ENCODE measurements at places on chromosomes 6 and 20.
A peak's percentile ranks its signal among the peaks of the same experiment; 100 is the strongest.

DNA sequence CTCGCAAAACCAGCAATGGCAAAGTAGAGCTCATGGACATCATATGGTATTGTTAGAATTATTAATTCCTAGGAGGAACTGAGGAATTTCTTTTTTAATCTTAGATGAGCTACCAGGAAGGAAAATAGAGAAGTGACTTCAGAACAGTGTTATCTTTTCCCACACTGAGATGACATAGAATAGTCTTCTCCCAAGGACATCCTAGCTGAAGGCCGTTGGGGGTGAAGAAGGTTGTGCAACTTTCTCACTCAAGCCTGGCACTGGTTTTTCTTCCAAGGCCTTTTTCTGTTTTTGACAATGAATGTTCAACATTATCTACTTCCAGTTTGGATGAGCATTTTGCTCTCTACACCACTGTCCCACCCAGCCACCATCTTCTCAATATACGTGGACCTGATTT is 35.8 kb upstream of the MAS1 start:
- DNase-seq = no peak

GRCh38 chr6:160349814-160350350 is 1.7 kb downstream of the SLC22A3 start:
- no peak for DNase-seq

- DNase-seq = no peak
These were observed 298.4 kb downstream of the MAFB start for GRCh38 chr20:40390654-40391053.

DNA sequence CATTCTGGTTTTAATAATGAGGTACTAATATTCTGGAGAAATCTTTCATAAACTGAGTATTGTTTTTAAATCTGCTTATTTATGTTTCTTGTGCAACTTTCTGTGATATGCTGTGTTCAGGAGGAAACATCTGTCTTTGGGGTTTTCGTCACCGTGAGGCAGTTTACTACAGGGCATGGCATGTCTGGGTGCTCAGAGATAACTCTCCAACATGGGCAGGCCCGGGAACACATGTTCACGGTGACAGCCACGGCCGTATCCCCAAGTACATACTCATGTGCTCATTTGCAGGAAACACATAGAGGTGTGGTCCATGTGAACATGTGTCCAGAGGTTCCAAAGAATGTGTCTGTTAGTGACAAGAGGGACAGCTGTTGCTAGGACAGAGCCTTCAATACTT is 62.1 kb upstream of the CNKSR3 start:
- DNase-seq = no peak

DNA sequence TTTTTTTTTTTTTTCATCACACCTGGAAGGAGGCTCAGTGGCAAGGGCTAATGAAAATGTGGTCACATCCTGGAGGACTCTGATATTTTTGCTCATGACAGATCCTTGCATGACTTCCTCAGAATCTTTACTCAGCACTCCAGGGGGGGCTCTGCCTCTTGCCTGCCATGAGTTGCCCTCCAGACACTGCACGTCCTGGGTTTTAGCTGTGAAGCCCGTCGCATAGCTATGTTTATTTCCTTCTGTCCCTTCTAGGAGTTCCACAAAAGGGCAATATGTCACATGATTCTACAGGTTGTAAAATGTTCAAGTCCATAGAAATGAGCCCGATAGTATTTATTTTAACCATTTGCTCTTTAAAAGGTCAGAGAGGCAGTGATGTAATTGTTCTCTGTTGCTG is 18.2 kb downstream of the MAS1 start:
- DNase-seq = no peak

- DNase-seq = no peak
These were observed 109.7 kb upstream of the MMS22L start for GRCh38 chr6:97392735-97393134.

DNA sequence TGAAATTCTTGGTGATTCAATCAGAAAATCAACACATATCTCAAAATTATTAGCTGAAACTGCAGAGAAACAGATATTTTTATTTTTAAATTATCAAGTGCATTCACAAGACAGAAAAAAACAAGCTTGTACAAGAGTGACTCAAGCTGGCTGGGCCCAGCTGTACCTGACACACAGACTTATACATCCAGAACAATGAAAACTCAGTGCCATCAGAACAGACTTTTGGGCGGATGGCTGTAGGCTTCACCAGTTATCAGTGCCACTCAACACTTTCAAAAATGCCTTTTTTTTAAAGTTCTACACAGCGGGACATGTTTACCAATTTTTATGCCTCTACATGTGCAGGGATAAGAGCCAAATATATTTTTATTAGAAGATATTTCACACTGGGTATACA is 102.8 kb downstream of the MYB start:
- no peak for DNase-seq

GRCh38 chr20:8310618-8311017 is 178.6 kb downstream of the PLCB1 start:
- no peak for DNase-seq

GRCh38 chr6:90082847-90083246 is 188.6 kb downstream of the GJA10 start:
- no peak for DNase-seq

DNA sequence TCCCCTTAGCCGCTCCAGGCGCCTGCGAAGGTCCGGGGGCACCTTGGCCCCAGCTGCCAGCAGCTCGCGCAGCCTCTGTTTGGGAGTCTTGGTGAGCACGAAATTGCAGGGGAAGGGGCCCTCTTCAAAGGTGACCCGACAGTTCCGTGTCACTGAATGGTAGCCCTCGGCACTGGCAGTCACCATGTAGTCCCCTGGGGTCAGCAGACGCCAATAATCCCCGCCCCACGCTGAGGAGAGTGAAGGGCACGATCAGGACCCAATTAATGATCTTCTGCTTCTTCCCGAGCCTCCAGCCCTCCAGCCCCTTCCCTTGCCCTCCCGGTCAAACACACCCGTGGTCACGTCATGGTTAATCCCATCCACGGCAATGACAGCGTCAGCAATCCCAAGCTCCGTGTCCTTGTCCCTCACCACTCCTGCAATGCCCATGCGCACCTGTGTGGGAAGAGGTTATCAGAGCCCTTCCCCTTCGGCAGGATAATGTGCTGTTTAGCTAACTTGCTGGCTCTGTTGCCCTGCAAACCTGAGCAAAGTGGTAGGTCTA is 6.2 kb downstream of the CPXM1 start:
- no peak for DNase-seq

DNA sequence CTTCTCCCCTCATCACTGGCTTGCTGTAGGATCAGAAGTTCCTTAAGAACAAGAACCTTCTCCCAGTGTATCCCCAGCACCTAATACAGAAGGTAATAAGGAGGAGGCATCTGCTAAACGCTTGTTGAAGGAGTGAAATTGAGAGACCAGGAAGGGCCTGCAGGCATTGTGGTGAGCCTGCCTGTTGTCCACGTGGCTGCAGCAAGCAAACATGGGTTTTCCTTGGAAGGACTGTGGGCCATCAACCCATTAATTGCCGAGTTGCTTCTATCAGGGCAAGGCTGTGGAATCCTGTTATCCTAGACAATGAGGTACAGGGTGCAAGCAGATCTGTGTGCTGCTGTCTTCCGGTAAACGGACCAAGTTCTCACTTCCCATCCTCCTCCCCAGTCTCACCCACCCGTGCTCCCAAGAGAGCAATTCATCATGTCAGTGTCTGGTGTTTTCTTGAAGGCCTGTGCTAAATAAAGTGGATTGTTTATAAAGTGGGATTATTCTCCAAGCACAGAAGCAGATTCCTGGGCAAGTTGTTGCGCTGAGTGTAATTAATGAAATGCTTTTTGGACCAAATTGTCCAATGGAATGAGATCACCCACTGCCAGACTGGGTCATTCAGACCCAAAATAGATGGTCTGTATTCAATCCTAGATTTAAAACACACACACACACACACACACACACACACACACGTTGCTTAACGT is 164.6 kb upstream of the CDYL start:
- DNase-seq = no peak

DNA sequence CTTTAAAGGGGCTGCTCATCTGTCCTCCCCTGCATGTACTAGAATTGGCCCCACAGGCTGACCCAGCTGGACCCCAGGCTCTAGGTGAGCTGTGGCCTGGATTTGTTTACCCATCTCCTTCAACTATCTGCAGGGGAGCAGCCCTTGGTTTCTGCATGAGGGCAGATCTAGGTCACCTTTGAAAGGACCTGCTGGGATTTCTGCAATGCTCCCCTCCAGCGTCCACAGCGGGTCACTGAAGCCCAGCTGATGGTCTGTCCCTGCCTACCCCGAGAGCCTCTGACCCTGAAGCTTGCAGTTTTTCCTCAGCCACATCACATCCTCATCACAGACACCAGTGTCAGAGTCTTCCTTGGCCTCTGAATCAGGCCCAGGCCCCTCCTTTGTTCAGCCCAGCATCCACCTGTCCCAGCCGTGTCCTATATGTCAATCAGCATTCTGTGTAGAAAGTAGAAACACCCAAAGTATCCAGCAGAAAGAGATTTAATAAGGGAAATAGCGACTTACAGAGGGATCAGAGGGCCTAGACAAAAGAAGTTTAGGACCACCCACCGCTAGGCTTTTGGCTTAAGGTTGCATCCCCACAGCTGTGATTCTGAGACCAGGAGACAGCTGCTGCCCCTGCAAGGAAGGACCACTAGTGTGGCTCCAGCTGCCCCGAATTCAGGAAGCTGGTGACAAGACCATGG is 243.1 kb downstream of the LRFN2 start:
- no peak for DNase-seq

DNA sequence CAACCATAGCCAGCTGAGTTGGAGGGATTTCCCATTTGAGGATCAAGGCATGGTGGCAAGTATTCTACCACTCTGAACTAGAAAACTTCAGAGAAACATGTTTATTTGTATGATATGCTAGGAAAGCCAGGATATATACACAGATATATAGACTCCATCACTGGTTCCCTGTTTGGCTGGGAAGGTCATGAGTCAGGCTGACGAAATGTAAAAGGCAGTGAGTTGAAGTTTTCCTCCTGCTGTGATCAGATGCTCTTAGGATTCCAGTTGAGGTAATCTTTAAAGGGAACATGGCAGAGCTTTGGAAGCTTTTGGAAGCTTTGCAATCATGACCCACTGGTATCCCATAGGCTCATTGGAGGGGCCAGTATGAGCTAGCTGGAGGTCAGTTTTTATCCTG is 1369.1 kb downstream of the EPHA7 start:
- DNase-seq = no peak

DNA sequence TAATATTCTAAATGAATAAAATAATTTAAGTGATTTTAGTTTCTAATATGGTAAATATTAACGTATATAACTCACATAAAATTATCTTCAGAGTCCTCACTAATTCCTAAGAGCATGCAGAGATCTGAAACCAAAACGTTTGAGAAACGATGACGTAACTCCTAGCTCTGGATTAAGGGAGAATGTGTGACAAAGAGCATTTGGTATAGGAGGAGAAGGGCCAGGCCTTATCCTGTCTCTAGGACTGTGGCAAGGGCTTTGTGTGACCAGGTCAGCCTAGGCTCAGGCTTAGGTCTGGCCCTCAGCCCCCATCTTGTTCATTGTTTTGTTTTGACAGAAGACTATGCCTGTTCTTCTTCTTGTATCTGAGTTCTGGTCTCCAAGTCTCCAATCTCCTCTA is 19.2 kb upstream of the POLR1H start:
- no peak for DNase-seq

GRCh38 chr6:15254070-15254975 is 8.5 kb downstream of the JARID2 start:
- no peak for DNase-seq

DNA sequence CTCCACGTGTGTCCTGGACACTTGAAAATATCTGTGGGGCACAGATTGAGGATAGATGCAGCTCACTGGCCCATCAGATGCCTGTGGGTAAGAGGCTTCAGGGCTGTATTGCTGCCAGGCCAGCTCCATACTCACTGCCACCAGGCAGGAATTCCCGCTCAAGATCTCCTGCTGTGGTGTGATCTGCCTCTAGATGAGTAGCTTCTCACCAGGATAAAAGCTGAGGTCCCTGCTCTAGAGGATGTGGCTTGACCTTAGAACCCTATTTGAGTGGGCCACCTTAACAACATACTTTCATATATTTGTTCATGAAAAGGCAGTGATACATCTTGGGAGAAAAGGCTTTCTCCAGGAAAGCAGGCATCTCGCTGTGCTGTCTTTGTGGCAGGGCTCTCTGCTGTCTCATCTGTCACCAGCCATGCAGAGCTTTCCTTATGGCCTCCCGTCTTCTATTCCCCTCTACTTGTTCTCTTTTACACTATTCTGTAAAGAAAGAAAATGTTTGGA is 165.7 kb upstream of the RNF217 start:
- no peak for DNase-seq

- DNase-seq = no peak
These were observed 73.1 kb downstream of the MKKS start for GRCh38 chr20:10360878-10361277.

- no peak for DNase-seq
These were observed 13.2 kb downstream of the CCN2 start for GRCh38 chr6:131937703-131938631.

DNA sequence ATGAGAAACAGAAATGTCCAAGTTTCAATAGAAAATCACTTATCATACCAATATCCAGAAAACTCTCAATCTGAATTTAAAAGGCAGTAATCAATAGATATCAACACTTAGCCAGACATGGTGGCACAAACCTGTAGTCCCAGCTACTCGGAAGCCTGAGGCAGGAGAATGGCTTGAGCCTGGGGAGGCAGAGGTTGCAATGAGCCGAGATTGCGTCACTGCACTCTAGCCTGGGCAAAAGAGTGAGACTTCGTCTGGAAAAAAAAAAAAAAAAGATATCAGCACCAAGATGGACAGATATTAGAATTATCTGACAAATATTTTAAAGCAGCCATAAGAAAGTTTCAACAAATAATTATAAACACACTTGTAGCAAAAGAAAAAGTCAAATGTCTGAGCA is 47.0 kb downstream of the TCP11 start:
- no peak for DNase-seq

DNA sequence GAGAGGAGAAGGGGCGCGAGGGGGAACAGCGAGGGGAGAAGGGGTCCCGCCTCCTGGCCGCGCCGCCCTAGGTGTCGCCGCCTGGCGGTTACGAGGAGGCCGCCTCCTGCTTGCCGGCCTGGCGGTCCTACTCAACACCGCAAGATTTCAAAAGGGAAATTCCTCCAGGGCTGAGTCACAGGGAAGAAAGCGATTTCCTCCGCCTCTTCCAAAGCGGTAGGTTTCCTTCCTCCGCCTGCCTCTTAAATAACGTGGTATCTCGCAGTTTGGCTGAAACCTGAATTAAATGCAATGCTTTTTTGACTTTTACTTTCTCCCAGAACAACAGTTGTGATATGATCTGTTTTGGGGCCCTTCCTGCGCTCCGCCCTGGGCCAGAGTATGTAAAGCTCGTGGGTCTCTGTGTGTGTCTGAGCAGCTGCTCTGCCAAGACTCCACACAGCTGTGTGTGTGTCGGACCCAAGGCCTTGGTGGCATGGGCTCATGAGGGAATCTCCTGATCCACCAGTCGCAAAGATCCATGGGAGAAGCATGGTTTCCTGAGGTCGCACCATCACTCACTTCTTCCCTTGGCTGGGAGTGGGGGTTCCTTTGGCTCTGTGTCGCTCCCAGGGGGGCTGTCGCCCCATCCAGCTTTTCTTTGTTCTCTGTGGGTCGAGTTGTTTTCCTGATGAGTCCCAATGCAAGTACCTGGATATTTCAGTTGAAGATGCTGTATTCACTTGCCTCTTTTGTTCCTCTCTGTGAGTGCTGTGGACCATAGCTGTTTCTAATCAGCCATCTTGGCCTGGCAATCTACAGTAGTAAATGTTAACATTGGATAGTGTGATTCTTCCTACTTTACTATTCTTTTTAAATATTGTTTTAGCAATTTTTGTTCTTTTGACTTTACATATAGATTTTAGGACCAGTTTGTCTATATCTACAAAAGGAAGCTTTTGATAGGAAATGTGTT is 31.6 kb upstream of the NOTCH4 start:
- DNase-seq = peak; percentile 29

GRCh38 chr6:166554316-166554715 is 32.2 kb downstream of the RAMACL start:
- no peak for DNase-seq

- no peak for DNase-seq
These were observed 418.3 kb upstream of the POU3F2 start for GRCh38 chr6:98416027-98416426.

All from HuH-7.5 (cell line).